Pons (tissue), 1 donor: ENCODE measurements at places on chromosomes 6 and 20.

DNA sequence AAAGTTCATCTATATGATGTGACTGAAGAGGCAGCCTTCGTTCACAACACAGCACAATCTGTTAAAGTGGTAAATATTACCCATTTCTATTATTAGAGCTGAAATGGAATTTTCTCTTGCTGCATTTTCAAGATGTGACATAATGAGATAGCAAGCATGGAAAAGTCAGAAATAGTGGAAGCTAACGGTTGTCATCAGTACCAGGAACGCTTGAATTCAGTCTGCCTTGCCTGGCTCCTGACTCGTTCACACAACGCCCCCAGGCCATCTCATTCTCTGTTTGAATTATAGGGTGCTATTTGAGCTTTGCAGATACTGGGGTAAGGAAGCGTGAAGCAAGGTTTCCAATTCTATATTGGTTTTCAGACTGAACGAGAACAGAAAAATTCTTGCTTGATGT is 116.5 kb upstream of the MAP3K7 start:
- DNase-seq, result no peak

DNA sequence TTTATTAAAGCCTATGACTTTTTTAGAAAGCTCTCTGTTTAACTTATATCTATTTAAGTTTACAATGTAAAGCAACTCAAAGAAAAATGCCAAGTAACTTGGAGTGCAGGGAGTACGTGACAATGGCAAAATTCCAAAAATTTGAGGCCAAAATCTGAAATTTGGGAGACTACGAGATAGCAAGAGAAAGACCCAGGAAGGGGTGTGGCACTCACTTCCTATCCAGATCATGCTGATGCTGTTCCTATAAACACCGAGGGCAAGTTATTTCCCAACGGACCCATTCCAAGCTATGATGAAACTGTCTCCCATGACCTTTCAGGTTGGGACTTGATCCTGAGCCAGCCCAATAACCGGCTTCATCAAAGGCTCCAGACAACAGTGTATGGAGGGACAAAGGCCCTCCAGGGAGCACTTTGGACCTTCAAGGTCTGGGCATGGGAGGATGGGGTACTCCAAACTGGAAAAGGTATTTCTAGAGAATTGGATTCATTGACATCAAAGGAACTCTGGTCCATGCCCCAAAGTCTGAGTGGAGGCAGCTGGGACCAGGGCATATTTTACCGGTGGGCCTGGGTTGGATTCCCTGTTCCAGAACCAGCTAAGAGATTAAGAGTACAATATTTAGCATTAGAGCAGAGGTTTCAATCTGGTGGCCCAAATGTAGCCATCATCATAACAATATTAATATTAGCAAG is 15.7 kb upstream of the SLC13A3 start:
- DNase-seq, result no peak

GRCh38 chr20:62791301-62792181 is 4.7 kb upstream of the MRGBP start:
- DNase-seq, result peak; percentile 95

DNA sequence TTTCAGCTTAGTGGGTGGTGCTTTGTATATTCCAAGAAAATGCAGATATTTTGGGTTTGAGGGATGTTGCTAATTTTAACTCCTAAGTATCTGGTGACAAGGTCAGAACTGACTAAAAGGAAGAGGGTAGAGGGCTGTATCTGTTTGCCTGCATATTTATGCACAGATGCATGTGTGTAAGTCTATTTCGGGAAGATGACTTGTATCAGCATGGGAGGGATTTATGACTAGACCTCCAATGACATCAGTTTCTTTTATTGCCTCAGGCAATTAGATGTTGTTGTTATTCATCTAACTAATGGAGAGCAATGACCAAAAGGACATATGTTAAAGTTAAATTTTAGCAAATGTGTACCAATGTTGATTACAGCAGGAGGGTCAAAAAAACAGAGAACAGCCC is 734.3 kb downstream of the QKI start:
- no peak for DNase-seq

DNA sequence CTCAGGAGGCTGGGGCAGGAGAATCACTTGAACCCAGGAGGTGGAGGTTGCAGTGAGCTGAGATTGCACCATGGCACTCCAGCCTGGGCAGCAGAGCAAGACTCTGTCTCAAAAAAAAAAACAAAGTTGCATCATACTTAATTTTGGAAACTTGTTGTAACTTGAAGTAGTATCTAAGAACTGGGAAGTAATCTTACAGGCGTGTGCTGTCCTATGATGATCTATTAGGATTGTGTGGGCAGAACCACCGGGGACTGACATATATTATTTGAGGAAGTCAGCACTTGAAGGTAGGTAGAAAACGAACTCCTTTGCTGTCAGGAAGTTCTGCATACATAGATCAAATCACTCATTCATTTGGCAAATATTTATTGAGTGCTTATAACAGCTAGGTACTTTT is 188.5 kb downstream of the ZNF217 start:
- no peak for DNase-seq
